ENCODE measurements at places on chromosomes 13 and 19. TPM values are rescaled to one million over a fixed set of nuclear protein-coding genes. Genes with fewer than 3 reads are reported as not detected.
A peak's percentile ranks its signal among the peaks of the same experiment; 100 is the strongest.

LCP1 gene
- 11.6 TPM for total RNA-seq

FPR1 gene
- total RNA-seq: not detected

MAG gene
- 26.1 TPM for total RNA-seq

MYBPC2 gene
- total RNA-seq: 1.9 TPM

PTPRH gene
- total RNA-seq: 10.7 TPM

ZNF235 gene
- total RNA-seq: 14.0 TPM

DNA sequence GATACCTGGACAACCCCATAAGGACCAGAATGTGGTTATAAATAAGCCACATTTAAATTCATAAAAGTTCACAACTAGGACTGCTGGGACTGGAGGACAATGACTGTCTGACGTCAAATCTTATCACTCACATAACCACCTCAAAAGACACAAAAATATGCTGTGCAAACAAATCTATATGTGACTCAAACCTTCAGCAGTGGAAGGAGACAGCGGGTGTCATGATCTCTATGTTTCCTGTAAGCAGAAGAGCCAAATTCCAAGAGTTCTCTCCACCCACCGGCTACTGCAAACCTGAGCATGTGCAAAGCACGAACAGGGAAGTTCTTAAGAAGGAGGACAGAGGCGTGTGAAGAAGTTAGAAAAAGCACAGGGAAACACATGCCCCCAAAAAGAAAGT lies 113.2 kb downstream of the MYCBP2 start:
- no peak for DNase-seq

GRCh38 chr19:28519952-28520861 lies 692.7 kb downstream of the UQCRFS1 start:
- no peak for DNase-seq

GRCh38 chr19:40302224-40303011 lies 17.3 kb upstream of the AKT2 start:
- DNase-seq: no peak

GRCh38 chr13:36297366-36298338 lies at the start of gene CCDC169:
CCDC169 (minus strand) TSS chr13:36297814; CDS start chr13:36297719, 95 bp downstream.
- DNase-seq: peak; percentile 73

DNA sequence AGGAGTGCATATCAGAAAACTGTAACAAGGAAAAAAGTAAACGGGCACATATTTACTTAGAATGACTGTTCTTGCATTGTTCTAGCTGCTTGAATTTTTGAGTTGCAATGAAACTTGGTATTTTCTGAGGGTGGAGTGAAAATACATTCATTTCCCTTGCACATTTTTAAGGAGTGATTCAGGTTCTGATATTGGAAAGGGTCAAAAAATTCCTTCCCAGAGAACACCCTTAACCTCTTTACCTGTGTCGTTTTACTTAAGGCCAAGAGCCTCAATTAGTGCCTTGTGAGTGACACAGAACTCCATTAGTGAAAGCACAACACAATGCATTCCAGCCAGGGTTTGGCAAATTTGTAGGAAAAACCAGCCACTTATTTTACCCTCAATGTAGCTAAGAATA lies 2.3 kb downstream of the ITGBL1 start:
- no peak for DNase-seq

GRCh38 chr19:8615813-8616596 lies 5.5 kb upstream of the ADAMTS10 start:
- peak; percentile 74 for DNase-seq

GRCh38 chr19:52453324-52454094 lies at the start of gene ZNF578:
ZNF578 (plus strand) TSS chr19:52453553; CDS start chr19:52501846, 48,293 bp downstream.
- no peak for DNase-seq

DNA sequence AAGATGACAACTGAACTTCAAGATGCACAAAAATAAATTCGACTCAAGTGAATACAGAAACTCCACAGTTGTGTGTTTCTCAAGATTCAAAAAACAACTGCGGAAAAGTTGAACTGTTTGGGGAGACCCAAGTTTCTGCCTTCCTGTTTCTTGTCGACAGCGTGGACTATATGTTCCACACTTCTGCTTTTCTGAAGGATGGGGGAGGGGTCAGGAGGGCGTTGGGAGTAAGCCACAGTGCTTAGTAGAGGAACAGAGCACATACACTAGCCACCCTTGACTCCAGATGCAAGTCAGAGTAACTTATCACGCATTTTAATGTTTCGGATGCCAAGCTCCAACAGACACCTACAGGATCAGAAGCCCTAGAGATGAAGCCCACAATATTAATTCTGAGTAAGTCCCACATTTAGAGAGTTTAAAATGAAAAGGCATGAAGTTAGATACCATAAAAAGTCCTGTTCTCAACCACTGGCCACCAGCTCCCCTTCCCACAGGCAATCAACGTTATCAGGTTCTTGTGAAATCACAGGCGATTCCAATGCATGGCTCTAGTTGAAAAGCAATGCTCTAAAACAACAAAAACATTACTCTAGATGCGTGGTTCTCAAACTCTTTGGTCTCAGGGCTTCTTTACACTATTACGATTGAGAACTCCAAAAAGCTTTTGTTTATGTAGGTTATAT lies 4.2 kb downstream of the TUBGCP3 start:
- no peak for DNase-seq

DNA sequence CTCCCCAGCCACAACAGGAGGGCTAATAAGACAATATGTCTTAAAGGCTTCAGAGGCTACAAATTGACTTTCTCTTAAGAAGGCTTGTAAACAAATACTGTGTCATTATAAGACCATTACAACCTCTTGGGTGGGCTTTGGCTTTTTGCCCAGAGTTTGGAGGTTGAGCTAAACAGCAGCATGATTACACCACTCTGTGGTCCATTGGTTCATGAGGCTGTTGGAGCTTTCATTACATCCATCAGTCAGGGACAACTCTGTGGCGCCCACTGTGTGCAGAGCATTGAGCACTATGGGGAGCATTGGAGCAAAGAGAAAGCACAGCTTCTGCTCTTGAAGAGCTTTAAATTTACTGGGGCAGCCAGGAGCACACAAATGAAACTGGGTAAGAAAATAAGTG lies 75.9 kb downstream of the TNFSF11 start:
- DNase-seq: no peak

GRCh38 chr19:287381-287871 lies 3.8 kb downstream of the PLPP2 start:
- DNase-seq: no peak

- DNase-seq: no peak
These were observed 4.3 kb upstream of the NAXD start for GRCh38 chr13:110610955-110611595.

- DNase-seq: no peak
These were observed 23.4 kb downstream of the RASL11A start for GRCh38 chr13:27293873-27294515.

DNA sequence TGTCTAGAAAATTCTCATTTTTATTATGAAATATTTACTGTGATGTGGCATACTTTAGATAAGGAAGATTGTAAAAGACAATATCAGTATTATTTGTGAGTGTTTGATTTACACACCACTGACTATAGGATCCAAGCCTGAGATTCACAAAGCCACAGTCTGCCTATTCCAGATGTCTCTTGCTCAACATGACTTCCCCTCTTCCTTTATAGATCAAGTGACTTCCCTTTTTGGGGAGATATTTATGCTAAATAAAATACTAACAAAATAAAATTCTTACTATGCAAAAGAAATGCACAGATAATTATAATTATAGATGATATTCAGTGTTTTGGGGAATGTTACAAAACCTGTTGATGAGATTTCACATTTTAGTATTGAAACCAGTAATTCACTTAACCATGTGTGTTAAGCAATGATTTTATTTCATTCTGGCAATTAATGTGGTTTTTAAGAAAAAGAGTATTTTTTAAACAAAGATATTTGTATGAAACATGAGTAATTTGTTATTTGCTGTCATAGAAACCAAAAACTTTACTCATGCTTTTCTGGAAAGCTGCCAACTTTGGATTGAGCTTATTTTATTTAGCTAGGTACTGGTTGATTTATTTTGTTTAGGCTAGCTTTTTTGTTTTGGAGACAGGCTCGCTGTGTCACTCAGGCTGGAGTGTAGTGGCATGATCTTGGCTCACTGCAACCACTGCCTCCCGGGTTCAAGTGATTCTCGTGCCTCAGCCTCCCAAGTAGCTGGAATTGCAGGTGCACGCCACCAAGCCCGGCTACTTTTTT lies 13.7 kb upstream of the GPR183 start:
- DNase-seq: no peak

- DNase-seq: no peak
These were observed 8.2 kb downstream of the PROZ start for GRCh38 chr13:113166681-113167080.

GRCh38 chr19:45469945-45470761 lies 2.4 kb downstream of the FOSB start:
- DNase-seq: no peak

GRCh38 chr13:44378277-44378676 lies 4.7 kb downstream of the SERP2 start:
- DNase-seq: no peak

- no peak for DNase-seq
These were observed 54.2 kb downstream of the KDM4B start for GRCh38 chr19:5023128-5023571.

GRCh38 chr13:42039946-42040729 lies 8.3 kb upstream of the DGKH start:
- peak; percentile 79 for DNase-seq

DNA sequence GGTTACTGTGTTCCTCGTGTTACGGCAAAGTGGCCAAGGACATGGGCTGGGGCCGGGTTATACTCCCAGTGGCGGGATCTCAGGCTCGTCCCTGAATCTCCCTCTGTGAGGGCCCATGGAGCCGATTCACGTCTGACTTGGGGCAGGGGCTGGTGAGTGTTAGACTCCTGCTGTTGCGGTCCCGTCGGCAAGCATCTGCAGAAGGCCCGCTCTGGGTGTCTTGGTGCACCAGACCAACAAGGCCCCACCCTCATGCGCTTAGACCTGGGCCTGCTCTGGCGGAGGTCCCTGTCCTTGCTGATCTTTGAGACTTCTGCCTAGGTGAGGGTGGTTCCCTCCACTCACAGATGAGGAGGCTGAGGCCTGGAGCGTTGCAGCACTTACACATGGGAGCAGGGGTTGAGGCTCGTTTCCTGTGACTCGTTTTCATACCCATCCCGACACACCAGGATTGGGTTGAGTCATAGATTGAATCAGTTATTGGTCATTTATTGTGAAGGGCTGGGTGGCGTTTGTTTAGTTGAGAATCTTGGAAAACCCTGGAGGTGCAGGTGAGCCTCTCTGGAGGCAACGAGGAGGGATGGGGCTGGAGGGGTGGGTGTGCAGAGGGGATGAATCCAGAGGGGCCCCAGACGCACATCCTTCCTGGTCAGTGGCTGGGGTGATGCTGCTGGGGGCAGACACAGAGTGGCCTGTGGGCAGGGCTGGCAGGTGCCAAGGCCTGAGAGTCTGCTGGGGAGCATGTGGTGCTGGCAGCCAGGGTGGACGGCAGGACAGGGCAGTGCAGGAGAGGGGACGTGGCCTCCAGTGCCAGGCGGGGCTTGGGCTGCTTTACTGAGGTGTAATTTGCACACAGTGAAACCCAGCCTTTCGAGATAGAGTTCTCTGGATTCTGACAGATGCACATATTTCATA lies 4.6 kb downstream of the EPN1 start:
- no peak for DNase-seq

- no peak for DNase-seq
These were observed 24.6 kb downstream of the CYP4F22 start for GRCh38 chr19:15532779-15533521.

- peak; percentile 91 for DNase-seq
These were observed 13.1 kb downstream of the TJP3 start for GRCh38 chr19:3721131-3721886.

DNA sequence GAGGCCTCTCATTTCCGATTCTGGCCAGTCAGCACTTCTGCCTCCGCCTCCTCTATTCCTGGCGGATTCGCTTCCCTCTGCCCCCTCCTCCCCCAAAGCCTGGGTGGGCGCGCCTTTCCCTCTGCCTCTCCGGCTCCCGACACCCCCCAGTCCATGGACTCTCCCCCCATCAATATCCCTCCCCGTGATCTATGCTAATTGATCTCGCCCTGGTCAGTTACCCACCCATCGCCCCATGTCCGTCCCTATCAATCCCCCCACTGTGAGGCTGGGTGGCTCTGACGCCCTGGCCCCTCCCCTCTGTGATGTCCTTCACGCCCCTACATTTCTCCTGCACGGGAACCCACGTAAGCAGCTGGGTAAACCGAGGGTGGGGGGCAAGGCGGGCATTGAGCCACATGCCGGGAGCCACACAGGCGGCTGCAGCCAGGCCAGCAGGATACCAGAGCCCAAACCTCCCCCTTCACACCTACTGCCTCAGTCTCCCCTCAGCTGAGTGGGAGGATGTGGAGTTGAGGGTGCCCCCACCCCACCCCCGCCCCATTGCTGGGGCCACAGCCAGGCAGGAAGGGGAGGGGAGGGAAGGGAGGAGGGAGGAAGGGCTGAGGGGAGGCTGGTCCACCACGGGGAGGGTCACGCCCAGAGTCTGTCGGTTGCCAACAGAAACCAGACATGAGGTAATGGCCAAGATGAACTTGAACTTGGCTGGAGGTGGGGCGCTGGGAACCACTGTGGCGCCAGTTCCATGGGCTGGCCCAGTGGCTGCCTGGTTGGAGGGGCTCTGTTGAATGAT lies 21.0 kb downstream of the SMIM24 start:
- no peak for DNase-seq

- DNase-seq: no peak
These were observed 22.0 kb downstream of the MUC16 start for GRCh38 chr19:8988204-8988603.

GRCh38 chr13:49935171-49936074 lies 717 bp downstream of the SPRYD7 start:
- peak; percentile 22 for DNase-seq

GRCh38 chr19:48249502-48250014 lies 6.2 kb downstream of the CARD8 start:
- no peak for DNase-seq

GRCh38 chr19:31174948-31175347 lies 174.3 kb downstream of the TSHZ3 start:
- no peak for DNase-seq

DNA sequence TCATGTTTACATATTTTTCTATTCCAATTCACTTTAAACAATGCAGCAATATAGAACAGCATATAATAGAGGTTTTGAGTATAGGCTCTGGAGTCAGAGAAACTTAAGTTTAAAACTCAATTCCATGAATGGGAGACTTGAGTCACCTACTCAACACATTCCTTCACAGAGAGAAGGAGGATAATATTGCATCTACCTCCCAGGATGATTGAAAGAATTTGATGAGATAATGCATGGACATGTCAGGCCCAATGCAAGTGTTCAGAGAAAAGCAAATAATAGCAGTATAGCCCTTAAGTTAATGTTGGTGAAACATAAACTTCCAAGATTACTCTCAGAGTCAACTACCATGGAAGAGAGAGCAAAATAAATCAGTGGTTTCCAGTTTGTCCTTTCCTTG lies 170.2 kb downstream of the DCLK1 start:
- DNase-seq: no peak
